Non-pigmented ciliary epithelial cell (primary cell): ENCODE measurements at places on chromosomes 13 and 19.

DNA sequence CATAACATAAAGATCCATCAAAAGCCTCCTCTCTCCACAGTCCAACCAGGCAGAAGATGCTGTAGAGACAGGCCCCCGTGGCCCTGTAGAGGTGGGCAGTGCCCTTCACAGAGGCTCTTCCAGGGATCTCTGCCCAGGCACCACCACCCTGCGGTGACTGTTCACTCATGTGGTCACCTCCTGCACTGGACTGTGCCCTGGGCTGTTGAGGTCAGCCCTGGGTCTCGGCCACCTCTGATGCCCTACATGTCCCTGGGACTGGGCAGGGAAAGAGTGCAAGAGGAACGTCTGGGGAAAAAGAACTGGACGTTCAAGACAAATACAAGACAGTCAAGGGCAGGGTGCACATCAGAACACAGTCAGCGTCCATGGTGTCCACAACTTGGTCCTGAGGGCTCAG is 22.3 kb downstream of the PEPD start:
- no peak for DNase-seq

DNA sequence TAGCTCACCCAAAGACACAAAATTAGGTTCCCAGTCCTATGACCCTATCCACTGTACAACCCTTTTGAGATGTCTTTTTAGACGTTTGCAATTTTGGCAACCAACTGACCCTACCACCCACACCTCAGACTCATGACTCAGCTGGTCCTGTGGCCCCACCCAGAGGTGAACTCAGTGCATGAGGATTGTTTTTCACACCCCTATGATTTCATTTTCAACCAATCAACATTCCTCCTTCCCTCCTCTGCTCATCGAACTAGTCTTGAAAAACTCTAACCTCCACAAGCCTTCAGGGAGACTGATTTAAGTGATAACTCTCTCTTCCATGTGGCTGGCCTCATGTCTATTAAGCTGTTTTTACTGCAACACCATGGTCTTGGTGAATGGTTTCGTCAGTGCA is 350.7 kb downstream of the UQCRFS1 start:
- DNase-seq: no peak

- no peak for DNase-seq
Observed at GRCh38 chr13:61508936-61509335, 93.3 kb upstream of the PCDH20 start.

DNA sequence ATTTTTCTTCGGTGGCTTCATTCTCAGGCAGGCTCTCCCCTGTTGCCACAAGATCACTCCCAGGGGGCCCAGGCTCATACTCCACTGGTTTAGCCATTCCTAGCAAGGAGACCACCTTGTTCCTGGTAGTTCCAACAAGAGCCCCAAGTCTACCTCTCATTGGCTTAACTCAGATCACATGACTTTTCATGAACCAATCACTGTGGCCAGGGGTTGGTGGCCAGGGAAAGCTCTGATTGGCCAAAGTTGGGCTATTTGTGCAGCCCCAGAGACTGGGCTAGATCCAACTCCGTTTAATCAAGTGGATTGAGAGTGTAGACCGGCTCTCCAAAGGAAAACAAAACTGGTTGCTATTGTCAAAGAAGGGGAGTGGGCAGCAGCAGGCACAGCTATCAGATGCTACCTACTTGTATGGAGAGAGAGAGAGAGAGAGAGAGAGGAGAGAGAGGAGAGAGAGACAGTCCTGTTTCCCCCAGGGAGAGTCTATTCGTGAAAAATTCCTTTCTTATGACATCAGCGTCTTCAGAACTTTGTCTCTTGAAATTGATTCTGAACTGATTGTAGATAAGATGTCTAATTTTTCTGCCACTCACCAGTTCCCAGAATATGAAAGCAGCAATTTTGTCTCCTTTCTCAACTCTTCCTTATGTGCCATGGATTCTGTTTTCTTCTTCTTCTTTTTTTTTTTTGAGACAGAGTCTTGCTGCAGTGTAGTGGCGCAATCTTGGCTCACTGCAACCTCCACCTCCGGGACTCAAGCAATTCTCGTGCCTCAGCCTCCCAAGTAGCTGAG is 5.9 kb downstream of the CEACAM19 start:
- DNase-seq: no peak

- no peak for DNase-seq
Observed at GRCh38 chr19:47152205-47152604, 21.6 kb downstream of the SAE1 start.

GRCh38 chr13:47621931-47622330 is 379.1 kb downstream of the SUCLA2 start:
- DNase-seq: no peak

- peak; percentile 45 for DNase-seq
Observed at GRCh38 chr13:43159026-43159461, 135.7 kb downstream of the DNAJC15 start.

DNA sequence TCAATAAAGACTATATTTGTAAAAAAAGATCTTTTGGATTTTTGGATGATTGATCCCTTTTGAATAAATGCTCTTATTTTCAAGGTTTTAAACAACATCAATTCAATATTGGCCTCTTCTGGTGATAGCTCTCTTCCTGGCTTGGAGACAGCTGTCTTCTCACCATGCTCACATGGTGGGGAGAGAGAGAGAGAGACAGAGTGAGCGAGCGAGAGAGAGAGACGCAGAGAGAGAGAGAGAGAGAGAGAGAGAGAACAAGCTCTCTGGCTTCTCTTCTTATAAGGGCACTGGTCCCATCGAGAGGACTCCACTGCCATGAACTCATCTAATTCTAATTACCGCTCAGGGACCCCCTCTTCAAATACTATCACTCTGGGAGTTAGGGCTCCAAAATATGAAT is 32.1 kb upstream of the FARP1 start:
- DNase-seq: no peak

GRCh38 chr19:43331435-43332010 is 22.0 kb upstream of the CD177 start:
- DNase-seq: no peak

DNA sequence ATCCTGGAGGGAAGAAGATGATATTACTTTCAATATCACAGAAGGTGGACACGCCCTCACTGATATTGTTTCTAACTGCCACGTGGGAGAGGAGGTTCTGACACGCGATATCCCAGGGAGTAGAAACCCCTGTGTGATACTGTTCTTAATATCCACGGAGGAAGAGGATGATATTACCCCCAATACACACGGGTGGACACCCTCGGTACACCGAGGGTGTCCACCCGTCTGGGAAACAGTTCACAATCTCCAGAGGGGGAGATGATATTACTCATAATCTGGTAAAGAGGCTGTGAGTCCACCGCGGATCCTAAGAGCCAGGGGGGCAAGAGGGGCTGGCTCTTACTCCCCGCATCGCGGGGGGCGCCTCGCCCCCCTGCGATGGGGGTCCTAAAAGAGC is 29.7 kb upstream of the RGCC start:
- no peak for DNase-seq

GRCh38 chr13:37565425-37565824 is 33.1 kb downstream of the POSTN start:
- DNase-seq: no peak

DNA sequence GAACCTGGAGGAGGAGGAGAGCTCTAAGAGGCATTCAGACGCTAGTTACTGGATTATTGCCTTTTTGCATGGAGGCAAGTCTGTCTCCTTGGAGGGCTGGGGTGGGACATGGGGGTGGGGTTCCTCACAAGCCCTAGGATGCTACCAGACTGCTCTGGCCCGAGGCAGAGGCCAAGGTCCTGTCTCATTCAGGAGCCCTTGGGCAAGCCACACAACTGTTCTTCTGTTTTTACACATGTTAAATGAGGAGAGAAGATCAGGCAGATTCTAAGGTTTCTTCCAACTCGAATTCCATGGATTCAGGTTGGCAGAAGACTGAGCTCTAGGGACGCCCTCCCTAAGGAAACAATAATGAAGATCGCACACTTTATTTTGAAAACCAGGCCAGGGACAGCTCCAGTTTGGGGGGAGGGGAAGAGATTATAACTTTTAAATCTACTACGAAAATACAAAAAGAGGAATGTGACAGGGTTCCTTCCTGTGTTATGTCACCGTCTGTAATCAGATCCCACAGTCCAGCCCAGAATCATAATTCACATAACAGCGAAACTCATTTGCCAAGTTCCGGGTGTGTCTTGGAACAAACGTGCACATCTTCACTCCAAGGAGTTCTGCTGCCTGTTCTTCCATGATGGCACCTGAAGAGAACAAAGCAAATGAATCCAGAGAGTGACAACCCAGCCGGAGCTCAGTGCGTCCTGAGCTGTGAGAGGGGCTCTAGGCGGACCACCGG is 25.2 kb downstream of the IL17D start:
- no peak for DNase-seq

GRCh38 chr13:87677496-87678371 is 6.6 kb downstream of the SLITRK5 start:
- no peak for DNase-seq

GRCh38 chr13:73000027-73000674 is 58.7 kb upstream of the KLF5 start:
- peak; percentile 20 for DNase-seq

DNA sequence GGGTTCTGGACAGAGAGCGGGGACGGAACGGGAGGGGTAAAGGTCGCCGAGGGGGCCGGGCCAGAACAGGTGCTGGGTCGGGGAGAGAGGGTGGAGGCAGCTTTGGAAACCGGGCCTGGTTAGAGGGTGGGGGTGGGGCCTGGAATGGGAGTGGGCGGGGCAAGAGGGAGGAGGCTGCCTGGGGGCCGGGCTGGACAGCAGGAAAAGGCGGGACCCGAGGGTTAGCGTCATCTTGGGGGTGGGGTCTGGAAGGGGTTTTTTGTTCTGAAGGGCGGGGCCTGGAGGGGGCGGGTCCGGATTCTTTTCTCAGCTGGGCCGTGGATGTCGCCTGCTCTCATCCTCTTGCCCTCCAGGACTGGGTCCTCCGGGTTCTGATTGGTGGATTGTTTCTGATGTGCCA is 4.3 kb upstream of the ZNF813 start:
- DNase-seq: no peak

DNA sequence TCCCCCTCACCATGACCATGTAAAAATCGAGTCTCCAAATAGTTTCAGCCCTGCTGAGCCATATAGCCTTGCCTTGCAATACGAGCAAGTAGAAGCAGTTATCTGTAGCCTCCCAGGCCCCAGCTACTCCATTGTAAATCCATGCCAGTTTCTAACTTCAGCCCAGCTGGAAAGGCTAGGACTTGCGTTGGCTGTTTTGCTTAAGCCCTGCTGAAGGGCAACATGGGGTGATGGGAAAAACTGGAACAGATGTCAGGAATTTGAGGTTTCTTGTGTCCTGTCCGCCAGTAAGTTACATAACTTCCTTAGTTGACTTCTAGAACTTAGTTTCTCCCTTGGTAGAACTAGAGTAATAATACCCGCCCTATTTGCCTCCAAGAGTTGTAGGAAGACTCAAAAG is 216.0 kb upstream of the SERP2 start:
- DNase-seq: no peak

DNA sequence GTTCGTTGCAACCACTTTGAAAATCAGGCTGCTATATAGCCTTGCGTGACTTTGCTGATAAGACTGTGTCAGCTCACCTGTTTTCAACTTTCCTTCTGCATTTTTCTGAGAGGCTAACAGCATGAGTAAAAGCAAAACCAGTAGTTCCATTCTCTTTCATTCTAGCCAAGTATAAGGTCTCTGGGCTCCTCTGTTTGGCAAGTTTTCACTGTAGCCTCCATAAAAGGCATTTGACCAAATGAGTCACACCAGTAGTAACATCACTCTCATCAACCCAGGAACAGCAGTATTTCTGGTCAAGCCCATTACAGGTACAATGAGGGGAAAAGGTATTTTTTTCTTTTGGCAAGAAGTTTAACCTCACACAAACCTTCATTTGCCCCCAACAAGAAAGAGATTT is 1149.8 kb upstream of the MIR17HG start:
- no peak for DNase-seq

DNA sequence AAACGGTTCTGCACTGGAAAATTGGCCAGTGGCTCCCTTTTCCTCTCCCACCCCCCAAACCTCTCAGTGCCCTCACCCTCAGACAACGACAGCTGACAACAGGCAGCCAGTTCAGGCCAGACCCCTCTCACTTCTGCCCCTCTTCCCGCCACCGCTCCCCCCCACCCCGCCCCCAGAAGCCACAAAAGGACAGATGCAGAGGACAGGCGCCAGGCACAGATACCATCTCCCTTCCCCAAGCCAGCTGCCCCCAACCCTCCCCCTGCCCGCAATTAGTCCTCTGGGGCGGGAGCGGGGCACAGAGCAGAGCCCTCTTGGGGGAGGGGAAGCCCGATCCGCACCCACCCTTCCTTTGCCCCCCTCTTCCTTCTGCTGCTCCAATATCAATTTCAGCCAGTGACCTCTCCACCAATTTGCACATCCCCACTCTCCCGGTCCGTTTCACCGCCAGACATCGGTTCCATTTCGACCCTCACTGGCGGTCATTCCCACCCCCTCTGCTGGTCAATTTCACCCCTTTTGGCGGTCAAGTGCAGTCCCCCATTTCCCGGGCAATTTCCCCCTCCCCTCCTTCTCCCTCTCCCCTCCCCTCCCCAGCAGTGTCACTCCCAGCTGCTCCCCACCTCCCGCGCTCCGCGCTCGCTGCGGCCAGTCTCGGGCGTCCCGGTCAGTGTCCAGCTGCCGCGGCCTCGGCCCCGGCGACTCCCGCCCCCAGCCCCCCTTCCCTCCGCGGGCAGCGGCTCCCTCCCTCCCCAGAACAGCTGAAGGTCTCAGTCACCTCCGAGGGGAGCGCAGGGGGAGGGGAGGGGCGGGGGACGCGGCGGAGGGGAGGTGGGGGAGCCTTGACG is at the start of gene SHD:
SHD (plus strand) TSS at position 848 of the 848 bp plus-strand sequence. CDS start 798 bp downstream, outside the sequence.
- no peak for DNase-seq

DNA sequence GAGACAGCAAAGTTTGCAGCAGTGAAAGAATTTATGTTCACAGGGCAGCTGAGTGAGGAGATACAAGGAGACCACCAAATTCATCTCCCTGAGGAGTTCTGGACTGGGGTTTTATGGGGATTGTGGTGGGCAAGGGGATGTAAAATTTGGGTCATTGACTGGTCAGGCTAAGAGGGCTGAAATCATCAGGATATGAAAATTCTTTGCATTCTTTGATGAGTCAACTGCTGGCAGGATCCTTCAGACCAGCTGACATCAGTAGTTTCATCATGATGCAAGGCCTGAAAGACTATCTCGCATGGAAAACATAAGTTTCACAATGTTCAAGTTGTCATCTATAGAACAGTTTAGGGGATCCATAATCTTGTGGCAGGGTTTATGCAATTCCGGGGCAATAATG is 869.5 kb upstream of the PCDH9 start:
- DNase-seq: peak; percentile 52

DNA sequence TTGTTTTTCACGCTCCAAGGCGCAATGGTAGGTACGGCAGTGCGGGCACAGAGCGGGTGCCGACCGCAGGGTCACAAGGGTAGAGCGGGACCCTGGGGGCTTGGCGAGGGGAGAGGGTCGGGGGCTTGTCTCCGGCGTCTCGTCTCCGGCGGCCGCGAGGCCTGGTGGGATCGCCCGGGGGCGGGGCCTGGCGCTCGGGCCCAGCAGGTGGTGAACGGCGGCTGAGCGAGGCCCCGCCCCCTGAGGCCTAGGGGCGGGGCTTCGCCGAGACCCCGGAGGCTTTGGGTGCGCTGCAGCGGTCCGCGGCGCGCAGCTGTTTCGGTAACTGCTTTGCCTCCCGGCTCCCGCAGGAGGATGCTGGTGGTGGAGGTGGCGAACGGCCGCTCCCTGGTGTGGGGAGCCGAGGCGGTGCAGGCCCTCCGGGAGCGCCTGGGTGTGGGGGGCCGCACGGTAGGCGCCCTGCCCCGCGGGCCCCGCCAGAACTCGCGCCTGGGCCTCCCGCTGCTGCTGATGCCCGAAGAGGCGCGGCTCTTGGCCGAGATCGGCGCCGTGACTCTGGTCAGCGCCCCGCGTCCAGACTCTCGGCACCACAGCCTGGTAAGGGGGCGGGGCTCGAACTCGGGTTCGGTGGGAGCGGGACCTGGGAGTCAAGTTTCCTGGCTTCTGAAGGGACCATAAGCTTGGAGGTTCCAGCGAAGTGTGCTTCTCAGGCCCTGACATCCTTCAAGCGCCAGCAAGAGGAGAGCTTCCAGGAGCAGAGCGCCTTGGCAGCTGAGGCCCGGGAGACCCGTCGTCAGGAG is at the start of gene TSEN34:
TSEN34 (plus strand) TSS at position 298 of the 800 bp plus-strand sequence; CDS start at position 355, 57 bp downstream.
- DNase-seq: no peak
